ENCODE measurements at places on chromosomes 1 and 21. TPM values are rescaled to one million over a fixed set of nuclear protein-coding genes. Genes with fewer than 3 reads are reported as not detected.

DNA sequence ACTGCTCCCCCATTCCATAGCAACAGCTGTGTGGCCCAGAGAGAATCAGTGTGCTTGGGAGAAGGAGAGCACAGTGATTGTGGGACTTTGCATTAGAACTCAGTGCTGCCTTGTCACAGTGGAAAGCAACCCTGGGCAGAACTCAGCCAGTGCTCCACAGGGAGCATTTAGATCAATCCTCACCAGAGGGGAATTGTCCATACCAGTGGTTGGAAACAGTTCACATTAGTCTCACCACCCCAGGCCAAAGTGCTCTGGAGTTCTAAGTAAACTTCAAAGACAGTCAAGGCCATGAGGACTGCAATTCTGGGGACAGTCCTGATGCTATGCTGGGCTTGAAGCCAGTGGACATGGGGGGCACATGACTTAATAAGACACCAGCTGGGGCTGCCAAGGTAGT lies 12.9 kb upstream of the SMAP2 start:
- no peak overlapping the region for H3K4me3 ChIP-seq
- H3K27ac ChIP-seq: no peak overlapping the region
- no peaks in the 10 kb centered on the region for H3K27me3 ChIP-seq
- DNase-seq: no peak
- H3K4me1 ChIP-seq: peaks cover 5% of the 10 kb centered on the region

DNA sequence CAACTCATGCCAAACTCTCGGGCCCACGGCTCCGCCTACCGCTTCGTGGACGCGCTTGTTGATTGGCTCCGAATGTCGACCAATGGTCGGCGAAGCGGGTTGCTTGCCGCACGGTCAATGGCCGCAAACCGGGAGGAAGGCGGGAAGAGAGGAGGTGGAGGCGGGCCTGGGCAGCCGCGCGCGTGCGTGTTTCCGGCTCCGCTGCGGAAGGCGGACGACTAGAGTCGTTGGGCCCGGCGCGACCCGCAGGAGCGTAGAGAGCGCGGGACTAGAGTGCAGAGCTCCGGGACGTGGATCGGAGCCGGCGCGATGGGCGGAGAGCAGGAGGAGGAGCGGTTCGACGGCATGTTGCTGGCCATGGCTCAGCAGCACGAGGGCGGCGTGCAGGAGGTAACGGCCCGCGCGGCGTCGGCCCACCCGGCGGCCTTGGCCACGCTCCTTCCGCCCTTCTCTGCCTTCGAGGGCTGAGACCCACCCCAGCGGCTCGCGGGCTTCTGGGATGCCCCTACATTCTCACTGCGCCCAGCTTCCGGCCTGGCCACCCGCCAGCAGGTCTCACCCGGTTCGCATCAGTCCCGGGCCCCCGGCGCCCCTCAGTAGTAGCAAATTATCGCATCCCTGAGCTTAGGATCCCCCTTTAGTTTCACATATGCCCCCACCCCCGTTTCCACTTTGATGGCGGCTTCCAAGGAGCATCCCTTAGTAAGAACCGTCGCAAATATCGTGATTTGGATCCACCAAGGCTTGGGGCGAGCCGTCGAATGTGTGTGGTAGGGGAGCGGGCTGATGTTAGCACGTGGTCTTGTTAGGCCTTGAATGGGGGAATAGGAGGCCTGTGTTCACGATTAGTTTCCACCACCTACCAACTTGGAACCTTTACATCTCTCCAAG lies at the start of gene NUDC:
Gene NUDC, plus strand, starts transcription at position 204 of the 891 bp plus-strand sequence. Its CDS starts 106 bp downstream, at position 310.
- peaks cover 31% of the 10 kb centered on the region for H3K36me3 ChIP-seq
- no peaks in the 10 kb centered on the region for H3K27me3 ChIP-seq
- DNase-seq: peak; percentile 98
- H3K4me1 ChIP-seq: peaks cover 36% of the 10 kb centered on the region

DNA sequence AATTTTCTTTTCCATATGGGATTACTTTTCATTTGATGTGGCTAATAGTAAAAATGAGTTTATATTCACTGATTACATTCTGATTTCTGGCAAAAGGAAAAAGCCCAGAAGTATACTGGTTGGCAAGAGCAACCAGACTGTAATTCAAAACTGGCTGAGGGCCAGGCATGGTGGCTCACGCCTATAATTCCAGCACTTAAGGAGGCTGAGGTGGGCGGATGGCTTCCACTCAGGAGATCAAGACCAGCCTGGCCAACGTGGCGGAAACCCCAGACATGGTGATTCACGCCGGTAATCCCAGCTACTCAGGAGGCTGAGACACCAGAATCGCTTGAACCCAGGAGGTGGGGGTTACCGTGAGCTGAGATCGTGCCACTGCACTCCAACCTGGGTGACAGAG lies 14.5 kb downstream of the SYT11 start:
- DNase-seq: no peak
- H3K4me1 ChIP-seq: no peaks in the 10 kb centered on the region
- no peaks in the 10 kb centered on the region for H3K27me3 ChIP-seq
- H3K4me3 ChIP-seq: no peak overlapping the region
- no peaks in the 10 kb centered on the region for H3K36me3 ChIP-seq

- H3K36me3 ChIP-seq: no peaks in the 10 kb centered on the region
- H3K4me1 ChIP-seq: peaks cover 44% of the 10 kb centered on the region
- H3K27ac ChIP-seq: no peak overlapping the region
- H3K27me3 ChIP-seq: peaks cover 4% of the 10 kb centered on the region
These were observed 25.7 kb upstream of the ATP2B4 start for GRCh38 chr1:203600782-203601513.

DNA sequence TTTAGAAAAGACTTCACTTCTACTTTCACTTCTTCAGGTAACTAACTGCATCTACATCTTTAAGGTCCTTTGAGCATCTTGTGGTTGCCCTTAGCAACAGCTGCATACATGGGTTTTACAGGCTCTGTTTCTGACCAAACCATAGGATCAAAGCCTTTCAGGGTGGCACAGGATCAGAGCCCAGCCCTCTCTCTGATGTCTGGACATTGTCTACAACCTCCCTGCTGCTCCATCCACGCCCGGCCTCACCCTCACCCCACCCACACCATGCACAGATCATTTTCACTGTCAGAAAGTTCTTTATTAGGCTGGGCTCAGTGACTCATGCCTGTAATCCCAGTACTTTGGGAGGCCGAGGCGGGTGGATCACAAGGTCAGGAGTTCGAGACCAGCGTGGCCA lies 5.2 kb downstream of the NCF2 start:
- H3K4me3 ChIP-seq: no peak overlapping the region
- H3K27ac ChIP-seq: peak overlapping the region; percentile 43
- peak; percentile 52 for DNase-seq
- no peaks in the 10 kb centered on the region for H3K27me3 ChIP-seq
- H3K36me3 ChIP-seq: peaks cover 6% of the 10 kb centered on the region

The IGSF5 gene
- total RNA-seq: not detected

The OR2G6 gene
- not detected for total RNA-seq

The LCE2C gene
- total RNA-seq: not detected

Data from activated CD8-positive, alpha-beta T cell treated with anti-CD3 and anti-CD28 coated beads, Interleukin-2, amount 10 ng/mL, durations not matched to agents 7 days and 5 days (primary cell).